ENCODE measurements at places on chromosomes 11 and 22. TPM values are rescaled to one million over a fixed set of nuclear protein-coding genes. Genes with fewer than 3 reads are reported as not detected.

Gene INSC
- total RNA-seq: 0.08 TPM

Gene BRSK2
- 3.0 TPM for total RNA-seq

Gene KCNK4
- total RNA-seq: not detected

Gene ACTN3
- not detected for total RNA-seq

Gene TMPRSS6
- not detected for total RNA-seq

Gene SLC25A45
- 0.65 TPM for total RNA-seq

Gene PARVB
- 70.3 TPM for total RNA-seq

Gene ANO1
- total RNA-seq: 1.8 TPM

Gene LDHAL6A
- not detected for total RNA-seq

Gene TP53I11
- 58.2 TPM for total RNA-seq

Gene OR5B3
- total RNA-seq: not detected

Gene C11orf86
- total RNA-seq: not detected

Gene MFRP
- total RNA-seq: not detected

Gene VPS26B
- 32.9 TPM for total RNA-seq

Gene RGL4
- total RNA-seq: not detected

Gene LRRC10B
- total RNA-seq: not detected

Gene LGALS12
- not detected for total RNA-seq

Gene MRPL23
- 66.0 TPM for total RNA-seq

Gene KCNK7
- 0.16 TPM for total RNA-seq

Gene OR51B2
- not detected for total RNA-seq

Gene INS
- total RNA-seq: not detected

Gene PIWIL4
- 0.26 TPM for total RNA-seq

Data from epithelial cell of alveolus of lung (primary cell).